ENCODE measurements at places on chromosomes 13 and 19. TPM values are rescaled to one million over a fixed set of nuclear protein-coding genes. Genes with fewer than 3 reads are reported as not detected.
A peak's percentile ranks its signal among the peaks of the same experiment; 100 is the strongest.

DNA sequence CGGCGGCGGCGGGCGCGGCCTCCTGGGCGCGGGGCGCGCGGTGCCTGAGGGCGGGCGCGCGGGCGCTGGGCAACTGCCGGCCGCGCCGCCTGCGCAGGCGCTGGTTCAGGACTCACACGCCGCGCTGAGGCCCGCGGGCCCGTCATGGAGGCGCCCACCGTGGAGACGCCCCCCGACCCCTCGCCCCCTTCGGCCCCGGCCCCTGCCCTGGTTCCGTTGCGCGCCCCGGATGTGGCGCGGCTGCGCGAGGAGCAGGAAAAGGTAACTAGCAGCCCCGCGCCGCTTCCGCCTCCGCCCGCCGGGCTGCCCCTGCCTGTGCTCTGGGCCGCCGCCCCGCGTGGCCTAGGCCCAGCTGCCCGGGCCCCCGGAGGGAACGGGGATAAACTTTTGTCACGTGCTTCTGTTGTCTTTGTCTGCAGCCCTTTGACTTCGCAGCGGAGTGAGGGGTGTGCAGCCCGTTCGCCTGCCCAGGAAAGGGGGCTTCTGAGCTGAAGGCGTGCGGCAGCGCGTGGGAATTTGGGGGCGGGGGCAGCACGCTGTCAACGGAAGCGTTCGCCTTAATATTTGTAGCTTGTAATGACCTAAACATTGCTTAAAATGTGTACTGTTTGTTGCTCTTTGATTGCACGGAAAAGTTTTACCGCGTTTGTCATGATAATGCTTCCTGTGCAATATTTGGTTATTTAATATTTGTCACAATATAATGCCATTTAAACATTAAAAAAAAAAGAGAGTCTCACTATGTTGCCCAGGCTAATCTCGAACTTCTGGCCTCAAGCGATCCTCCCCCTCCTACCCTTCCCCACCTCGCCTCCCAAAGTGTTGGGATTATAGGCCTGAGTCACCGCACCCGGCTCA, 594 bp downstream of the URI1 start:
- no peaks in the 10 kb centered on the region for H3K36me3 ChIP-seq
- DNase-seq, result no peak
- H3K4me1 ChIP-seq, result no peaks in the 10 kb centered on the region
- H3K4me3 ChIP-seq, result peak overlapping the region; percentile 75

DNA sequence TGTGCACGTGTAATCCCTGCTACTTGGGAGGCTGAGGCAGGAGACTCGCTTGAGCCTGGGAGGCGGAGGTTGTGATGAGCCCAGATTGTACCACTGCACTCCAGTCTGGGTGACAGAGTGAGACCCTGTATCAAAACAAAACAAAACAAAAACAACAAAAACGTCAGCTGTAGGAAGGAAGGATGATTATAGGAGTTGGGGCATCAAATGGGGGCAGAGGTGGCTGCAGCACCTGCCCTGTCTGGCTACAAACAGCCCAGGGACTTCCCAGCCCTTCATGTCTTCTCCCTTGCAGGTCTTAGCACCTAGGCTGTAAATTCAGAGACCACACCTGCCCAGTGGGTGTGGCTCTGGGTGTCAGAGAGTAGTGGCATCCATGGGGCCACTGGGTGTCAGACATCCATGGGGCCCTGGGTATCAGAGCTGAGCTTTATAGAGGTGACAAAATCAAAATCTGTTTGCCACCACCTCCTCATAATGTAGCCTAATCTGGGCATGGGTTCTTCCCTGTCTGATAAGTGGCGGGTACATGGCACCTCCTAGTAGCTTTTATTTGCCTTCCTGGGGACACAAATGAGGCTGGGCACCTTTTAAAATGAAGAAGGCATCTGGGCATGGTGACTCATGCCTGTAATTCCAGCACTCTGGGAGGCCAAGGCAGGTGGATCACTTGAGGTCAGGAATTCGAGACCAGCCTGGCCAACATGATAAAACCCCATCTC, 4.7 kb upstream of the B3GNT3 start:
- H3K27ac ChIP-seq, result no peak overlapping the region
- DNase-seq, result no peak
- no peak overlapping the region for H3K4me3 ChIP-seq

DNA sequence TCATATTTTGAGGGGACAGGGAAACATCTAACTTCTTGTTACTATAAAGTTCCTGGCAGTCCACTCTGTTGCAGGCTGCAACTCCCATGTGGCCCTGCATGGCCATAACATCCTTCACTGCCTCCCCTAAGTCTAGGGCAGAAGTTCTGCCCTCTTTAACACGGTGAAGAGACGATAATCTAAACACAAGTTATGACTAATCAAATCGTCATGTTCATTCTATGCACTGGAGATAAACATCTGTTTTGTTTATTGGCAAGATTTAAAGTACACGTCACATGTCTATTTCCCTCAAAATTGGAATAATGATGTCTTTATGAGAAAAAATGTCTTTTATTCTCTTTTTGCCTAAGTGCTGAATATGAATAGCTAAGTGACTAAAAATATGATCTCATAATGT, 1629.4 kb downstream of the PCDH9 start:
- H3K36me3 ChIP-seq, result no peaks in the 10 kb centered on the region
- no peaks in the 10 kb centered on the region for H3K4me1 ChIP-seq
- H3K27me3 ChIP-seq, result no peaks in the 10 kb centered on the region
- DNase-seq, result no peak
- no peak overlapping the region for H3K27ac ChIP-seq

GRCh38 chr13:105116966-105117365, 1418.5 kb downstream of the EFNB2 start:
- no peak for DNase-seq
- no peak overlapping the region for H3K27ac ChIP-seq
- H3K4me3 ChIP-seq, result no peak overlapping the region
- no peaks in the 10 kb centered on the region for H3K4me1 ChIP-seq
- no peaks in the 10 kb centered on the region for H3K27me3 ChIP-seq
- H3K36me3 ChIP-seq, result no peaks in the 10 kb centered on the region

DNA sequence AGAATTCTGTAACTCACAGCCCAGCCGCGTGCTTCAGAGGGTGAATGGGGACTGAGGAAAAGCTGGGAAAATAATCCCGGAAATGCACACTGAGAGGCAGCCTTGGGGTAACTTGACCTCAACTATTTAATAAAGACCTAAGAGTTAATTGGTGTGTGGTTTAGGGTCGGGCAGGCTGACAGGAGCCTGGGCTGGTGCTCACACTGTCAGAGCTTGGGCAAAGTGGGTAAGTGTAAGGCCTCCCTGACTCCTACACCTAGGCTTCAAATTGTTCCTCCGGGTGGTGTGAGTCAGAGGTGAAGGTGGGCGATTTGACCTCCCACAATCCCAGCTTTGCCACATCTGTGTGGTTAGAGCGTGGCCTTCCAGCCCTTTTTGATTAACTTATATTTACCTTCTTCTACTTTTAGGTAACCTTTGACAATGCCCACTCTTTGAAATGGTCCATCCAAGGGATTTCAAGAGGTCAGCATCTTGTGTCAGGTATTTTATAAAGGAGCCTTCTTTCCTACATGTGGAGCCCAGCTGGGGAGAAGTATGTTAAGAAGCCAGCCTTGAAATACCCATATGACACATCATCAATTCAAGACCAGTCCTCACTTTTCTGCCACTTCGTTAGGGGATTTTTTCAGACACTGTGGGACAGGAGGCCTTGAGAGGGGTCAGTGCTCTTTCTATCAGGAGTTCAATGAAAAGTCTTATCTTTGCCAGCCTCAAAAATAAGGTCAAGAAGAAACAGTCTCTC, 114.2 kb downstream of the NUFIP1 start:
- no peak overlapping the region for H3K4me3 ChIP-seq
- no peak overlapping the region for H3K27ac ChIP-seq
- H3K4me1 ChIP-seq, result no peaks in the 10 kb centered on the region
- no peaks in the 10 kb centered on the region for H3K36me3 ChIP-seq

GRCh38 chr13:74070065-74070464, 64.1 kb downstream of the KLF12 start:
- DNase-seq, result no peak
- no peaks in the 10 kb centered on the region for H3K36me3 ChIP-seq
- no peaks in the 10 kb centered on the region for H3K4me1 ChIP-seq
- no peak overlapping the region for H3K4me3 ChIP-seq

DNA sequence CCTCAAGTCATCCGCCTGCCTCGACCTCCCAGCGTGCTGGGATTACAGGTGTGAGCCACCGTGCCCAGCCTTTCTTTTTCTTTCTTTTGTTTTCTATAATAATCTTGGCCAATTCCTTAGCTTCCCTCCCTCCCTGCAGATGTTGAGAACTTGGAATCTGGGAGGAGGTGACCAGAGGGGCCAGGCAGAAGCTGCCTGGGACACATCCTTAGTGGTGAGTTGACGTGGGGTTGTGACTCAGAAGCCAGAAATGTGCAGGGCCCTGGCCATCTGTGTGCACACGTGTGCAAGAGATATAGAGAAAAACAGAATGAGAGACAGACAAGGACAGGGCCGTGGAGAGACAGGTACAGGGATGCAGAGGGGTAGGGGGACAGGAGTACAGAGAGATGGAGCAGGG, 154.3 kb downstream of the SIPA1L3 start:
- H3K27me3 ChIP-seq, result no peaks in the 10 kb centered on the region
- no peak overlapping the region for H3K27ac ChIP-seq
- no peak overlapping the region for H3K4me3 ChIP-seq

GRCh38 chr19:15337202-15337601, 4.9 kb upstream of the BRD4 start:
- no peaks in the 10 kb centered on the region for H3K36me3 ChIP-seq
- H3K27me3 ChIP-seq, result no peaks in the 10 kb centered on the region
- DNase-seq, result no peak
- no peaks in the 10 kb centered on the region for H3K4me1 ChIP-seq

DNA sequence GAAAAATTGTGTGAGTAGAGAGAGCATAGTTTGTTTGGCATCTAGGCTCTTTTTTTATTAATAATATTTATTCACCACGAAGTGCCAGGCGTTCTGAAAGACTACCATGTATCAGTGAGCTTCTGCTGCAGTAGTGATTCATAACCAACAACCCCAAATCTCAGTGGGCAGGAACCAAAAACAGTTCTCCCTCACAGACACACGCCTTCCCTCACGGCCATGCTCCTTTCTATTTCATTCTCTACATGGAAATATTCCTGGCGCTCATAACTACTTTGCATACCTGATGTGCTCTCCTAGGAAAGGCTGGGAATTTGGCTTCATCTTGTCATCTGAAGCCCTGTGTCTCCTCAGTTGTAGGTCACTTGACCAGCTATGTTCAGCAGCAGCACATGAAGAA, 26.6 kb upstream of the AMER2 start:
- no peaks in the 10 kb centered on the region for H3K4me1 ChIP-seq
- no peak overlapping the region for H3K4me3 ChIP-seq
- H3K27me3 ChIP-seq, result no peaks in the 10 kb centered on the region
- no peaks in the 10 kb centered on the region for H3K36me3 ChIP-seq
- no peak overlapping the region for H3K27ac ChIP-seq
- no peak for DNase-seq

Gene SLC15A1
- total RNA-seq, result 2.6 TPM

DNA sequence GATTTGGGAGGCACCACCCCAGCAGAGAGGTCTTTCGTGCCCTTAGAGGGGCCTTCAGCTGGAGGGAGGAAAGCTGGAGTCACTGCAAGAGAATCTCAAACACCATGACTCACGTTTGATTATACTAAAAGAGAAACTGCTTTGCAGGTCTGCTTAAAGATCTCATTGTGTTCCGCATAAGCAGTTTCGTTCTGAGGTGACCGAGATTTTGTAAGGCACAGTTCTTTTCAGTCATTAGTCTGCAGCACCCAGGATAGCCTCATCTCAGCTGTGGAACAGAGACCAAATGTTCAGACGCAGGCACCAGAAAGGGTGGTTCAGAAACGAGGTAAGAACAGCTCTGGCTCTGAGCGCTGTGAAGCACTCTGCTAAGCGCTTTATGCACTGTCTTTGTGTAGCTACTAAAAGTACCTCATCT, 71.2 kb upstream of the GTF3A start:
- no peak overlapping the region for H3K27ac ChIP-seq
- no peaks in the 10 kb centered on the region for H3K27me3 ChIP-seq
- no peak for DNase-seq
- H3K36me3 ChIP-seq, result no peaks in the 10 kb centered on the region
- H3K4me1 ChIP-seq, result peaks cover 4% of the 10 kb centered on the region

Gene ZNF787
- total RNA-seq, result 56.0 TPM

DNA sequence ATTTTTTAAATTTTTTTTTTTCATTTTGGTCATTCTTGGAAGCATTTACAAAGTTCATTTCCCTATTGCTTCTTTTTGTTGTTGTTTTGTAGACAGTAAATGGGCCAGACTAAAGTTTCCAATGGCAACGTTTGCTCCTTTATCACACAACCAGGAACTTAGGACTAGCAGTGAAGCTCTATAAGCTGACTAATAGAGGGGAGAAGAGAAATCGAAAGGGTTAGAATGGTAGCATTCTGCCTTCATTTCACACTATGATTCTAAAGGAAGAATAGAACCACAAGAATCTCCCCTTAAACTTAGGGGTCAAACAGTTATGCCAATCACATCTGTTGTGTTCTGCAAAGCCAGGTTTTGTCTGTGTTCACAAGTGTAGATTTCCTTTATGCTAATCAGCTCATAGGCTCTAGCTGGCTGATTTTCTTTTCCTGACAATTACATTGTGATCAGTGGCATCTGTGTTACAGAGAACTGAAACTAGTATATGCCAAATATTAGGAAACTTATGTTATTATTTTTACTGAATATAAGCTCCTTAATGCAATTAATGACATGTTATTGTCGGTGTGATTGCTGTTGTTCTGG, 467.3 kb downstream of the DACH1 start:
- H3K4me1 ChIP-seq, result 0 out of 2 replicates have a peak, but pooled peaks cover 3% of the 10 kb centered on the region
- no peak overlapping the region for H3K27ac ChIP-seq
- H3K27me3 ChIP-seq, result no peaks in the 10 kb centered on the region
- H3K36me3 ChIP-seq, result no peaks in the 10 kb centered on the region

- no peak for DNase-seq
- no peak overlapping the region for H3K4me3 ChIP-seq
- no peaks in the 10 kb centered on the region for H3K27me3 ChIP-seq
- H3K27ac ChIP-seq, result no peak overlapping the region
- H3K4me1 ChIP-seq, result no peaks in the 10 kb centered on the region
Observed at GRCh38 chr13:50457415-50458393, 385.8 kb downstream of the DLEU7 start.

Gene COX6B2
- total RNA-seq, result 6.5 TPM

- H3K4me3 ChIP-seq, result no peak within 1 kb of the TSS
- no peaks in the 10 kb centered on the region for H3K27me3 ChIP-seq
- DNase-seq, result no peak
- H3K27ac ChIP-seq, result no peak within 1 kb of the TSS
Observed at GRCh38 chr19:47309608-47310007, at the start of gene C5AR1. Gene C5AR1 (plus strand): TSS chr19:47309861. CDS start chr19:47309896, 35 bp downstream.

Gene KLK15
- total RNA-seq, result not detected

GRCh38 chr13:77383097-77383496, 56.2 kb upstream of the MYCBP2 start:
- no peaks in the 10 kb centered on the region for H3K4me1 ChIP-seq
- H3K4me3 ChIP-seq, result peak overlapping the region; percentile 4

GRCh38 chr13:71515744-71516038, 351.3 kb downstream of the DACH1 start:
- H3K27ac ChIP-seq, result no peak overlapping the region
- H3K36me3 ChIP-seq, result no peaks in the 10 kb centered on the region
- DNase-seq, result no peak
- H3K4me1 ChIP-seq, result no peaks in the 10 kb centered on the region

DNA sequence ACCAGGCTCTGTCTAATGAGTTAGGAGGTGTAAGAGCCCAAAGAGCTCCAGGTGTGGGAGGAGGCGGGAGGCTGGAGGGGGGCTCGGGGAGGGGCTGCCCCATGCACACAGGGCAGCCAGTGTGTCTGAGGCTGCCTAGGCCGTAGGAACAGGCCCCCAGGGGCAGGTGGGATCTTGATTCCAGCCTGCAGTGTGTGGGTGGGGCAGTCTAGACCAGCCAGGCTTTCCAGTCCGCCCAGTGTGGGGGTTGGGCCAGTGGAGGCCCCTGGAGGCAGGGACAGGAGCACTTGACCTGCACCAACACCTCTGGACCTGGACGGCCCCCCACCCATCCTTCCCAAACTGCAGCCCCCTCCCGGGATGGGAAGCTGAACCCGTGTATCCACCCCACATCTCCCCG, 5.4 kb upstream of the CAMSAP3 start:
- H3K27ac ChIP-seq, result no peak overlapping the region
- H3K36me3 ChIP-seq, result no peaks in the 10 kb centered on the region
- DNase-seq, result no peak
- no peaks in the 10 kb centered on the region for H3K4me1 ChIP-seq

All from H1 (cell line).